ENCODE measurements at places on chromosomes 11 and 22. TPM values are rescaled to one million over a fixed set of nuclear protein-coding genes. Genes with fewer than 3 reads are reported as not detected.

The OR2AG2 gene
- 0.06 TPM for total RNA-seq

The TMEM191B gene
- total RNA-seq: not detected

The OR8G1 gene
- not detected for total RNA-seq

The ASCL2 gene
- not detected for total RNA-seq

The GPHA2 gene
- not detected for total RNA-seq

The ASPHD2 gene
- total RNA-seq: 1.8 TPM

The FAM180B gene
- total RNA-seq: not detected

The MS4A12 gene
- total RNA-seq: not detected

The HEPN1 gene
- total RNA-seq: not detected

The GSTT2B gene
- 12.3 TPM for total RNA-seq

GRCh38 chr11:66906061-66906733 is 49.3 kb downstream of the LRFN4 start:
- no peak for DNase-seq

DNA sequence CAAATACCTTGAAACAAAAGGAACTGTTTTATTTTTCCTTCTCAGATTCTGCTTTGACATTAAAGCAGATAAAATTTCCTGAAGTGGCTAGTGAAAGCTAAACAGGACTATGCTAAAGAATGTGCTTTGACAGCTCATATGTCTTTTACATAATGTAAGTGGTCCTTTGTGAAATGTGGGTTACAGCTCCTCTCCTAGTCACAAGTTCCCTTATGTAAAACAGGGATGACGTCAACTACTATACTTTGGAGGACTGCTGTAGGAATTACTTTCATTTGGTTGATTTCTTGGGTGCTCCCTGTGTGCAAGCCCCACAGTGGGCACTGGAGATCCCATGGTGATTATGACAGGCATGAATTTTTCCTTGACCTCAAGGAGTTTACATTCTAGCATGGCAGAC is 216.6 kb upstream of the NARS2 start:
- no peak for DNase-seq

DNA sequence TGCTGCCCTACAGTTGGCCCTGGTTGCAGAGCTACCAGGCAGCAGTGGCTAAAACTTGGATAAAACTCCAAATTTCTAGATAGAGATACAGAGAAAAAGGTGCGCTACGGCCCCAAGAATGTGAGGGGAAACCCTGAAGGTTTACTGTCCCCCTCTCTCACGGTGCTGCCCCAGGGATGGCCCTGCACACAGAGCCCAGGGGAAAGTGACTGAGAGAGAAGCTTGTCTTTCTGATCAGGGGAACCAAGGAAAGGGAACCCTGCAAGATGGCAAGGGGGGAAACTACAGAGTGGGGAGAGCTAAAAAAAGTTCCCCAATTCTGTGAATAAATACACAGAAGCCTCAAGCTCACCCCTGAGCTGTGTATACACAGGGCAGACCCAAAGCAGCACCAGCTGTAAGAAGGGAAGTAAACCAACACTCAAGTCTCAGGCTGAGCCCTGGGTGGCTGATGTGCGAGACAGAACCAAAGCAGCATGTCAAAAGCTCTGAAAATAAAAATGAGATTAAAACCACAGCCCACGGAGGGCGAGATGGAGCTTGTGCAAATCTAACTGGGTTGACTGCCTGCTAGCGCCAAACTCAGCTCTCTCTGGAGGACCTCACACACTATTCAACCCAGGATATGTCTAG is 22.1 kb downstream of the GNB1L start:
- DNase-seq: no peak

- DNase-seq: no peak
These were observed 8.0 kb upstream of the RAB38 start for GRCh38 chr11:88183233-88183632.

DNA sequence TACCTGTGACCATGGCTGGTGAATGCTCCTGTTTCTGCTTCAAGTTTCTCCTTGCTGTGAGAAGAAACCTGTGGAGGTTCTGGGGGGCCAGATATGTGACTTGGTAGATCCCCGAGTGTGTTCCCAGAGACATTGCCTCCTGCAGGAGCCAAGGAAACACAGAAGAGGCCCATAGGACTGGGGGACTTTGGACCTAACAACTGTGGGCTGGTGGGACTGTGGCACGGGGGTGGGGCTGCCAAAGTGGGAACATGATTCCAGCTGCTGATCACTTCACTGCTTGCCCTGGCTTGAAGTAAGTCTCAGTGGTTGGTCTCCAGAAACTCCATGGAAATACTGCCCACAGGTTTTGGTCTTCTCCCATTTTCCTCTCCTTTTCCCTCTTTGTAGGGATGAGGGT is 4.1 kb upstream of the NR1H3 start:
- no peak for DNase-seq

- DNase-seq: no peak
These were observed 45.5 kb downstream of the PACSIN2 start for GRCh38 chr22:42969348-42969975.

- DNase-seq: no peak
These were observed 76.9 kb downstream of the DSCAML1 start for GRCh38 chr11:117720061-117720511.

DNA sequence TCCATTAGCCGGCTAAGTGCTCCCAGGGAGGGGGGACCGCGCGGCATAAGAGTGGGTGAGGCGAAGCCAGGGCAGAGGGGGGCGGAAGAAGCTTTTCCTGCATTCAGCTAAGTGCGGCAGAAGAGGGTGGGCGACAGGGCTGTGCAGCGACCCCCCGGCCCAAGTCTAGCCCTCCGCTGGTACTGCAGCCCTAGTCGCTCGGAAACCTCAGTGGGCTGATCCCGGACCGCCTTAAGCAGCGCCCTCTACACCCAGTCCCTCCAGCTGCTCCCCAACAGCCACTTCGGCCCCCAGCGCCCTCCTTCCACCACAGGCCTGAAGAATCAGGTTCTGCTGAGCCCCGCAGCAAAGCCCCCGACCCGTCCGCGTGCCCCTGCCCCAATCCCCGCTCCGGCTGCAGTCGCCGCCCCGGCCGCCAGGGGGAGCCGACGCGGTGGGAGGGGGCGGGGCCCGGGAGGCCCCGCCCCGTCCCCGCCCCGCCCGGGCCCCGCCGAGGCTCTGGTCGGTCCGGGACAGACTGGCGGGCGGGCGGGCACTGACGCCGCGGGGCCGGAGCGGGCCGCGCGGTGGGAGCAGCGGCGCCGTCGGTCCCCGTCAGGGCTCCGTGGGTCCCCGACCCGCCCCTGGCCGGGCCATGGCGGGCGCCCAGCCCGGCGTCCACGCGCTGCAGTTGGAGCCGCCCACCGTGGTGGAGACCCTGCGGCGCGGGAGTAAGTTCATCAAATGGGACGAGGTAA is at the start of gene PLCB3:
TSS of gene PLCB3 (plus strand) at position 515 of the 737 bp plus-strand sequence. CDS start at position 635, 120 bp downstream.
- no peak for DNase-seq

DNA sequence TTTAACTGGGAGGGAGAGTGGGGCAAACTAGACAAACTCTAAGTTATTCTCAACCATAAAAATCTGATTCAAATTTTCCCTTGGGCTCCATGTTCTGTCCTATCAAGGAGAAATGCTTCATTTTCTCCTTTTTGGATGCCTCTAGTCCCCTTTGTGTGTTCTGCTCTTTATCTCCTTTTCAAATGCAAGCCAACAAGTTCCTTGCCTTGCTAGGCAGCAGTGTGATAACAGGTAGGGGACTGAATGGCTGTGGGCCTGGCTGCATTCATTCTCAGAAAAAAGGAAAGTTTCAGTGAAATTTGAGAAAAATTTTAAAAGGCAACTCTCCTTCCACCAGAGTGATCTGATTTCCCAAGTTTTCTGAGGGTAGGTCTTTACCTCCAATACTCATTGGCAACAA is 26.9 kb upstream of the MMP8 start:
- DNase-seq: no peak

- no peak for DNase-seq
These were observed 5.2 kb downstream of the DGAT2 start for GRCh38 chr11:75773595-75774353.

DNA sequence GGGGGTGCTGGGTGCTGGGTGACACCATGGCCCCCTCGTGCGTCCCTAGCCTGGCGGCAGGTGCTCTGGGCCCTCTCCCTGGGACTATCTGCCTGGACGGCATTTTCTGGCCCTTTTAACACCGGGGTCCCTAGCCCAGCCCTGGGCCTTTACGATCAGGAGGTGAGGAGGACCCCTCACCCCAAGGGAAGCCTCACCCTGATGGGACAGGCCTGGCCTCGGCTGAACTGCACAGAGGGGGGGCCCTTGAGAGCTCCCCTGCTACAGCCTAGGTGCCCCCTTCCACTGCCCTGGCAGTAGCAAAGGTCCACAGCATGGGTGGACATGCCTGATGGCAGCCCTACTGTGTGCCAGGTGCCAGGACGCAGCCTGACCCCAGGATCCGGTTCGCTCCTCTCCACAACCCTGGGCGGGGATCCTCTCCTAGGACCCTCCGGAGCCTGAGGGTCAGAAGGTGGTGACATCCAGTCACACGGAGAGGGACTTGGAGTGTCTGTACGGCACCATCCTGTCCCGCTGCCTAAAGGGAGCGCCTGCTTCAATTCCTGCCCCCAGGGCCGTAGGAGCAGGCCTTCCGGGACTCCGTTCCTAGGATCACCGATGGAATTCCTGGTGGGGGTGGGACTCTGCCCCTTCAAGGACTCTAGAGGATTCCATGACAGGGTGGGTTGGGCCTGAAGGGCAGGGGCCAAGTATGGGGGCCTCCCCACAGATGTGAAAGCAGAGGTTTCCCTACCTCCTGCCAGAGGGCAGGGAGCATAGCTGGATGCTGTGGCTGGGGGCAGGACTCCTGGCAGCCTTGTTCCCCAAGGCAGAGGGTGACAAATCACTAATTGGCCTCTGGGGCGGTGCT is 33.0 kb upstream of the TH start:
- no peak for DNase-seq

GRCh38 chr22:37245740-37246139 is 1.7 kb upstream of the RAC2 start:
- no peak for DNase-seq

GRCh38 chr11:23227078-23227445 is 366.8 kb upstream of the CCDC179 start:
- DNase-seq: no peak

DNA sequence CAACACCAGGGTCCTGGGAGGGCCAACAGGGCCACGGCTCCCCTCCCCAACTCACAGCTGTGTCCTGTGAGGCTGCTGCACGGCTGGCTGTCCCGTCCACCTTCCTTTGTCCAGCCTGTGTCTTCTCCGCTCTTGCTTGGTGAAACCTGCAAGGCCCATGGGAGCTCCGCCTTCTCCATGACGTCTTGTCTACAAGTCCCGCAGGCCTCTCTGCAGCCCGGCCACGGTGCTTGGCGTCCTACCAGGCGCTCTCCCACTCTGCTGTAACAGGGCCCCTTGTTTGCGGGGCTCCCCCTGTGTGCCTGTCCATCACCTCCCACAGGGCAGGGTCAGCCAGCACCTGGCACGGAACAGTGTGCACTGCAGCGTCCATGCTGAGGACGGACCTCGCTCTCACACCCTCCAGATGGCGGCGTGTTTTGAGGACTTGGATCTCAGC is 866.8 kb downstream of the TBC1D22A start:
- no peak for DNase-seq

DNA sequence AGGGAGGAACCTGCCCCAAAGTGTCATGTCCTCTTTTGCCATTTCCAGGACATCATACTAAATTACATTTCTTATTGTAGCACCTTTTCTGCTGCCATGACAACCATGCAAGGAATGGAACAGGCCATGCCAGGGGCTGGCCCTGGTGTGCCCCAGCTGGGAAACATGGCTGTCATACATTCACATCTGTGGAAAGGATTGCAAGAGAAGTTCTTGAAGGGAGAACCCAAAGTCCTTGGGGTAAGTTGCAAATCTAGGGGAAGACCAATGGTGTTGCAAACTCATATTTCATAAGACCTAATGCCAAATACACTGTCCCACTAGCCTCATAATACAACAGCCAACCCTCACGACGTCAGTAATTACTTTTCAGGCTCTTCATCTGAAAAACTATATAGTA is 11.7 kb downstream of the MS4A4A start:
- no peak for DNase-seq

DNA sequence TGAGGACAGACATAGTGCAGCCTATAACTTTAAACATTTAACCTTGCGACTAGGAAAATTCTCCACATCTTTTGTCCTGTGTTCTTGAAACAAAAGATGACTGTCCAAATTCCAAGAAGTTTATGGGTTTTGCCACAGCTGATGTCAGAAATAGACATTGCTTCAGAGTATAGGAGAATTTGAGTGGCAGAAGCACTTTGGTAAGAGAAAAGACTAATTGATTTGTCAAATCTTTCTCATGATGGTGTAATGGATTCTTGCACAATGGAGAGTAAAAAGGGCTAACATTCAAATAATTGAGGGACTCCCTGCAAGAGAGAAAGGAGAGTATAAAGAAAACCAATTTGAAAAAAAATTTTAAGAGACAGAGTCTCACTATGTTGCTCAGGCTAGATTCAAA is 25.3 kb downstream of the C11orf58 start:
- no peak for DNase-seq

GRCh38 chr22:43860831-43861230 is 1.5 kb downstream of the SULT4A1 start:
- no peak for DNase-seq

- DNase-seq: no peak
These were observed 441.3 kb upstream of the API5 start for GRCh38 chr11:42870480-42870879.

GRCh38 chr11:72225411-72225951 is 914 bp downstream of the INPPL1 start:
- no peak for DNase-seq

DNA sequence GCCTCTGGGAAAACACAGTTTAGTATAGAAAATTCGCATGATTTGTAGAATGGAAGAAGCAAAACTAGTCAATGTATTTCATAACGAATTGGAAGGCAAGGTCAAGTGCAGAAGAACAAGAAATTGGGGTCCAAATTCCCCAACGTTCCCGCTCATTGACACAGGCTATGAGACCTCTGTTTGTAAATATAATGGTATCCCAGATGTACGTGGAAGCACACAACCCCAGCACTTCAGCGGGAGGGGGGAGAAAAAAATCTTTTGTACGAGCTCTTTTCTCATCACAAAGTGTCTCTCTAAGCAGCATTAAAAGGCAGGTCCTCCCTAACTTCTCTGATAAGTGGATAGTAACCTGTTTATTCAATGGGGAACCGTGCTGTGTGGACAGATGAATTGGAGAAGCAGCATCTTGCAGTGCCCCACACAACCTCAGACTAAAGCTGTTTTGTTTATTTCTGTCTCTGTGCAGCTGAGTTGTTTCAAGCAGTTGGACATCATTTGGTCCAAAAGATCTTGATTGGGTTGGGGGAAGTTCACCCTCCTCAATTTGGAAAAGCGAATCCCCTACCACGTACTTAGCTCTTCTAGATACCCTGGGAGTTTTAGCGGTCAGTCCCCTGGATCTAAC is 1.1 kb upstream of the GAB2 start:
- no peak for DNase-seq

Measured in H4 (cell line).